ENCODE measurements at places on chromosomes 1 and 21.

DNA sequence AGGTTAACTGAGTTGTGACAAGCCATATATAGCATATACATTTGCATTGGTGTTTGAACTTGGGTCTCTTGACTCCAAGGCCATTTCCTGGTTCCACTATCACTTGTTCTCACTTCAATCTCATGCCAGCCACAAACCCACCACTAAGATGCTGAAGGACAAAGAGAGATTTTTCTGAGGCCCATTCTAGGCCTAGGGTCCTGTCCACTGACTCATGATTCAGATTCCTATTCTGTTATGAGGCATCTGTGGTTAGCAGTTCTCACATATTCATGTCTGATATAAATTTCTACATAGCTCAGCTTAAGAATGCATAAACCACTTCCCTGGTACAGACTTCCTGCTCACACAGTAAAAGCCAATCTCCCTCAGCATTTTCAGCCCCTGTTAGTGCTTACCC lies 326.1 kb upstream of the BEND5 start:
- peak; percentile 1 for DNase-seq

GRCh38 chr1:226601456-226601855 lies 52.9 kb downstream of the STUM start:
- DNase-seq, result no peak

DNA sequence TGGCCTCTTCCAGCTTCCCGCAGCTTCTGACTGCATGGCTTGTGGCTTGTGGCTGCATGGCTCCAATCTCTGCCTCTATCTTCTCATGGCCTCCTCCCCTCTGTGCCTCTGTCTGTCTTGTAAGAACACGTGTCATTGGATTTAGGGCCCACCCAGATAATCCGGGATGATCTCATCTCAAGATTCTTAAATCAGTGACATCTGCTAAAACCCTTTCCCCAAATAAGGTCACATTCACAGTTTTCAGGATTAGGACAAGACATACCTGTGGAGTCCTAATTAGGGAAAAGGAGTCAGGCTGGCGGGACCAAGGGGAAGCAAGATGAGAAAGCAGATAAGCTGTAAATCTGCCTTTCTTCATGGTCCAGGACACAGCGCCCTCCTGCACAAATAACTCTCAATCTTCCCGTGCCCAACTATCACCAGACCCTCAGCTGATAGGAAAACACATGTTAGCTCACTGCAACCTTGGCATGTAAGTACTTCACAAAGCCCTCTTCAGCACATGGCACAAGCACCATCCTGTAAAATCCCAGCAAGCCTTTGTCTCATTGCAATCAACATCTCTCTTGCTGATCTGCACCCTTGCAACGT lies 82.2 kb downstream of the SPSB1 start:
- no peak for DNase-seq

DNA sequence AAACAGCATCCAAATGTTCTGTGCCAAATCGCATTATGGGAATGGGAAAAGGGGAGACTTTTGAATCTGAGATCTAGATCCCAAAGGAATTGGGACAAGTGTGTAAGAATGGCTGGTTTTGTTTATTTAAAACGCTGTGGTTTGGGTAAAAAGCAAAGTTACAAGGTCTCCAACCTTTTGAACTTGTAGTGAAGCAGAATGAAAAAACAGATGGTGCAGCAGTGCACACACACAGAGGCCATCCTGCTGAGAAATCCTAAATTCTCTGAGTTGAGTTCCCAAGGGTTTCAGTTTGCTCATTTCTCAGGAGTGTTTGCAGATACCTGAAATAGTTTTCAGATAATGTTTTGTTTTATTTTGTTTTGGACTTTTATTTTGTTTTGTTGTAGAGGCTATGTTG lies 80.2 kb upstream of the CD1D start:
- no peak for DNase-seq

DNA sequence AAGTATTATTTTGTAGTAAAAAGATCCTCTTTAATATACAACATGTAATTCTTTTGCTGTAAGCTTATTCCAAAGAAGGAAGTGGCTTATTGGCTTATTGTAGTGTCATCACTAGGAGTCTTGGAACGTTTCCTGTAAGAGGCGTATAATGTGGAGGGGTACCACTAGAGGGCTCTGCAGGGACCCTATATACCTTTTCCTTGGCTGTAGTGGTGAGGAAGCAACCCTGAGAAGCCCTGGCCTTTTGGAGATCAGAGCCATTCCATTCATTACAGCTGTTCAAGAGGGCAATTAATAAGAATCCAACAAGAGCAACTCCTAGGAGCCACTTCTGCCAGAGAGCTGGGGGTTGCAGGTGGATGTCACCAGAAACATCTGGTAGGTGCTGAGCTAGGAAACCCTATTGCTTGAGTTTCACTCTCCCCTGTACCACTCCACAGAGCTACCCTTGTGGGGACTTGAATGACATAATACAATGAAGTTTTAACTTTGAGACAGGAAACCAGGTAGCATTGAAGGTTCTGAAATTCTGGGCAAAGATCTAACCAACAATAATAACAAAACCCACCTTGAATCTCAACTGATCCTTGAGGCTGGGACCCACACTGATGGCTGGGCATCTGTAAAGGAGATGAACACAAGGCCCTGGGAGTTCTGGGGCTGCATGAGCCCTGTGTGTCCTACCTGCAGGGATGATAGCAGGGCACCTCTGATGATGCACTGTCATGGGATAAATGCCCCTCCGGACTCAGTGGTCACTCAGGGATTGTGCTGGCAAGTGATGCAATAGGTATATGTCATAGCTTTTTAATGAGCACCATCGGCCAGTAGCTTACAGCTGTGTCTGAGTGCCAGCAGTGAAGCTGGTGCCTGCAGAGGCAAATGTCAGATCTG lies 160.2 kb upstream of the COA6 start:
- DNase-seq, result no peak

GRCh38 chr1:151868486-151868885 lies 15.0 kb upstream of the THEM5 start:
- no peak for DNase-seq

DNA sequence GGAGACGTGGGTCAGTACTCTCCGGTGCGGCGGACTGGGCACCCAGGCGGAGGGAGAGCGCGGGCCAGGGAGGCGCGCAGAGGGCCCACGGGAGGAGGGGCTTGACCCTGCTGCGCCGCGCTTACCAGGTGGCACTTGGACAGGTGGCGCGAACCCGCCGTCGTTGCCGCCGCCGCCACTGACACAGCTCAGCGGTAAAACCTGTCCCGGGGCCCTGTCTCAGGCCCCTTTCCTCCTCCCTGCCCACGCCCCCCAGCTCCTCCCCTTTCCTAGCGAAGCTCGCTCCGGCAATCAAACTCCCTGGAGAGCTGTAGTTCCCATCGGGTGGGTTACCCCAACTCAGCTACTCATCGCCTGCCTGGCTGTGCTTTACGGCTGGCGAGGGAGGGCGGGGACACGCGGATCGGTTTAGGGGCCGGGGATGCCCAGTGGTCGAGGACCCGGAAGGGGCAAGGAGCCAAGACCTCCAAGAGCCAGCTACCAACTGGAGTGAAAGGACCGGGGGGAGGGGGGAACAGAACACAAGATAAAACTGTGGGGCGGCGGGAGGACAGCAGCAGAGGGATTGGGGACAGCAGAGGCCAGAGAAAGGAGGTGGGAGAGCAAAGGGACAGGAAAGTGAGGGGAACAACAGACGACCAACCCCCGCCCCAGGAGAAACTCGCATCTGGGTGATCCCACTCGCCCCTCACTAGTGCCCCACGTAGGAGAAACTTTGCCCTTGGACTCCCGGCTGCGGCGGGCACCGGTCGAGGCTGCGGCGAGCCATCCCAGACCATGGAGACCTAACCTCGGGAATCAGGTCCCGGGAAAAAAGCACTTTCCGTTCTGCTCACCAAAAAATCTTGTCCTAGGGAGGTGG lies 2.9 kb downstream of the GFI1 start:
- DNase-seq, result no peak

- peak; percentile 34 for DNase-seq
Observed at GRCh38 chr1:209624558-209625549, 27.4 kb downstream of the LAMB3 start.

- no peak for DNase-seq
Observed at GRCh38 chr1:183995322-183996039, 42.0 kb downstream of the COLGALT2 start.

GRCh38 chr1:115727706-115728249 lies 40.7 kb downstream of the CASQ2 start:
- peak; percentile 50 for DNase-seq

DNA sequence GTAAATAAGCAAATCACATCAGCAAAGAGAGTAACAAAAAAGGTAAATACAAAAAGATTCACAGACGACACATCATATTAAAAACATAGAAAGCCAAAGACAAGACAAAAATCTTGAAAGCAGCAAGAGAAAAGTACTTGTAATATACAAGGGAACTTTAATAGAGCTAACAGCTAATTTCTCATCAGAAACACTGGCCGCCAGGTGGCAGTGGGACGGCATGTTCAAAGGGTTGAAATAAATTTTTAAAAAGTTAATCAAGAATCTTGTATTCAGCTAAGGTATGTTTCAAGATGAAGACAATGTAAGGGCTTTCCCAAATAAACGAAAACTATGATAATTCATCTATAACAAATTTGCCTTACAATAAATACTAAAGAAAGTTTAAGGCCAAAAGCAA lies 358.1 kb downstream of the LRRIQ3 start:
- DNase-seq, result no peak

GRCh38 chr1:12069623-12070244 lies 6.6 kb downstream of the TNFRSF8 start:
- no peak for DNase-seq

DNA sequence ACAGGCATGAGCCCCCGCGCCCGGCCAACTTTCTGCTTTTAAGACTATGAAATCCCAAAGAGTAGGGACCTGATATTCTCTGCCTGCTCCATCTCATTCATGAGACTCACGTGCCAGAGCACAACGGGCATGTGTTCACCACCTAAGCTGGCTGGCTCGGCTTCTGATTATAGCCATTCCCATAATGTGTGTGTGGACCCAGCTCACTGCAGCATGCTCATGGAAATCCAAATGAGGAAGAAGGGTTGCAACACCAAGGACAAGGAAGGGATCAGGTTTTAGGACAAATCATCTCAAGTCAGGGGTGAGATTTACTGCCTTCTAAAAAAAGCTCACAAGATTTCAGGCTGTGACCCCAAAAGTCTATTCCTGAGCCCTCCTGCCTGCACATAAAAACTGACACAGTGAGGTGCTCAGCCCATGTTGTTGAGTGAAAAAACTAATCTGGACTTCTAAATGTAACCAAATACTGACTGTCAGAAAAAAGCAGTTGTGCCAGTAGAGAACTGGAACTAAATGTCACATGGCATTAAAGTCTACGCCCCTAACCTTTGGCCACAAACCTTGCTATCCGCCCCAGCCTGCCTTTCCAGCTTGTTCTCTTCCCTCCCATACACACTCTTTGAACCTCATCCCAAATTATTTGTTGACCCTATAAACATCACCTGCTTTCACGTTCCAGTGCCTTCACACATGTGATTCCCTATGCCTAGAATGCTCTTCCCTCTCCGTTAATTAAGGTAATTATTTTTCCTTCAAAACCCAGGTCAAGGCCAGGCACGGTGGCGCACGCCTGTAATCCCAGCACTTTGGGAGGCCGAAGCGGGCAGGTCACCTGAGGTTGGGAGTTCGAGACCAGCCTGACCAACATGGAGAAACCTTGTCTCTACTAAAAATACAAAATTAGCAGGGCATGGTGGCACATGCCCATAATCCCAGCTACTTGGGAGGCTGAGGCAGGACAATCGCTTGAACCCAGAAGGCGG lies 9.1 kb upstream of the COA7 start:
- DNase-seq, result no peak

DNA sequence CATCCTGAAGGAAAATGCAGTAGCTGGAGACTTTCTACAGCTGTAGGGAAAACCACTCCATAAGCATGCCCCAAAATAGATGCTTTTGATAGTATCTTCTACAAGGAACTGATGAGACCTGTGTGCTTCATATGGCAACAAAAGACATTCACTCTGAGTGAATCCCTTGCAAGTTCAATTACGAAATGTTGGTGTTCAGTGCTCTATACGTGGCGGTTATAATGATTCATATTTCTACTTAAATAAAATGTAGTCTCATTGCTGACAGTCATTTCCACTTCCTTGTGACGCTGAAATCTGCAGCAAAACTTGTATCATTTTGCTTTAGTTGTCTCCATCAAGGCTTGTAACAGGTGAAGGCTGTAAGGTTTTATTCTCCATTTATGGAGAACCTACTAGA lies 20.6 kb downstream of the TOR1AIP2 start:
- no peak for DNase-seq

GRCh38 chr1:222009105-222009730 lies 267.3 kb upstream of the DUSP10 start:
- DNase-seq, result no peak

DNA sequence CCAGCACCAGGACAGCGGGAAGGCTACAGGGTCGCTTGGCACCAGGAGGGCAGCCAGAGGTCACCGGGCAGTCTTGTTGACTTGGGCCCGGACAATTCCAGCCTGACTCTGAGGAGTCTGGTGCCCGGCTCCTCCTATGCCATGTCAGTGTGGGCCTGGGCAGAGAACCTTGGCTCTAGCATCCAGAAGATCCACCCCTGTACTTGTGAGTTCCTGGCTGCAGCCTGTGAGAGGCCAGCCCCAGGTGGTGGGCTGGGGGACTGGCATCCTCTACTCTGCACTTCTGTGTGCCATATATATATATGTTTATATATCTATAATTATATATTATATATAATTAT lies 11.6 kb upstream of the PTPN7 start:
- DNase-seq, result no peak

GRCh38 chr1:115560027-115560426 lies 81.7 kb upstream of the VANGL1 start:
- no peak for DNase-seq

DNA sequence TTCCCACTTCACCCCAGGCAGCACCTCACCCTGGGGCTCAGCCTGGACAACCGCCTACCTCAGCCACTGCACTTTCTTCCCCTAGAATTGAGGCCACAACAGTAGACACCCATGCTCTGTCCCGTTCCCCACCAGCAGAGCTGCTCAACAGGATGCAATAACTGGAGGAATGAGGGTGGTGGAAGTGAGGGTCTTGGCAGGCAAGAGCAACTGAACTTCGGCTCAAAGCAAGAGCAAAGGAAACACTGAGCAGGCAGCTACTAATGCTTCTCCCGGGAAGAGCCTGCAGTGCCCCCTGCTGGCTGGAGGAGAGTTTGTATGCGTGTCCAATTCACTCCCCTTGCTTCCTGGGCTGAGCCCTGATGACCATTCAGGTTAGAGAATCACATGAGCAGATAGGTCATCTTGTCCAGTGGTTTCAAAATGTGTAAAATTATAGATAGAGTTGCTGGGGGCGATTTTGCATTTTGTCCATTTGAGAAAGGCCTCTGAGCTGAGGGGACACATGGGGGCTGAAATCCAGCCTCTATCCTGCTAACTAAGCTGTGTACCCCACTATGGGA lies 13.9 kb downstream of the NT5C1A start:
- peak; percentile 56 for DNase-seq

- DNase-seq, result no peak
Observed at GRCh38 chr1:227071895-227072587, 131.9 kb downstream of the COQ8A start.

DNA sequence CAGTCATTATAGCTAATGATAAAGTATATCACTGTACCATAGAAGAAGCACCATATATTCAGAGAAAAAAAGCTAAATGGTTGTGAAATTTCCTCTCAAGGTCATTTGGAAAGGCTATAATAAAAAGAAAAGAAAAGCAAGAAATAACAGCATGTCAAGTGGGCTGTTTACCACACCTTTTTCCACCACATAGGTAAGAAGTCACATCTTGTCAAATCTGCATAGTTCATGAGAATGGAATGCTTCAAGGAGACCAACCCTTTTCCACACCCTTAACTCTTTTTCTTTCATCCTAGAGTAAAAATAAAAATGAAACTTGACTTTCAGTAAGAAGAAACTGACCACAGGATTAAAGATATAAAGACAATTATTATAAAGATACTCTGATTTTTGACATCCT lies 91.2 kb downstream of the ATP6V1G3 start:
- DNase-seq, result no peak

GRCh38 chr1:224329484-224329841 lies 509 bp downstream of the NVL start:
- no peak for DNase-seq

Measured in MG63 (cell line).